Activated CD4-positive, alpha-beta T cell treated with anti-CD3 and anti-CD28 coated beads for 24 hours (primary cell): ENCODE measurements at places on chromosomes 2 and 18.

GRCh38 chr2:67169417-67170140 lies 227.6 kb upstream of the ETAA1 start:
- no peak for DNase-seq

GRCh38 chr18:26419746-26420145 lies 128.6 kb downstream of the KCTD1 start:
- no peak for DNase-seq

DNA sequence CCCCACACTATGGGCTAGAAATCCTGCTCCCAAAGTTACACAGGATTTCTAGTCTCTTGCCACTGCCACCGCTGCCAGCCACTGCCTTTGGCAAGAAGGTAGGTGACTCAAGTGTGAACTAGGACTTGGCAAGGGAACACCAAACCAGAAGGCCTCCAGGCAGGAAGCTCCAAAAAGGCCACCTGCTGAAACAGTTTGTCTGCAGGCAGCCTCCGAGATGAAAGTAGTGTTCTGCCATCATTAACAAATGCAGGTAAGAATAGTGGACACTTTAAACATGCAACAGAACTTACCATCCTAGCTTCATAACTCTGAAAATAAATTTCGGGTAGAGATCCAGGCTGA lies 3.9 kb downstream of the ANKRD44 start:
- no peak for DNase-seq

DNA sequence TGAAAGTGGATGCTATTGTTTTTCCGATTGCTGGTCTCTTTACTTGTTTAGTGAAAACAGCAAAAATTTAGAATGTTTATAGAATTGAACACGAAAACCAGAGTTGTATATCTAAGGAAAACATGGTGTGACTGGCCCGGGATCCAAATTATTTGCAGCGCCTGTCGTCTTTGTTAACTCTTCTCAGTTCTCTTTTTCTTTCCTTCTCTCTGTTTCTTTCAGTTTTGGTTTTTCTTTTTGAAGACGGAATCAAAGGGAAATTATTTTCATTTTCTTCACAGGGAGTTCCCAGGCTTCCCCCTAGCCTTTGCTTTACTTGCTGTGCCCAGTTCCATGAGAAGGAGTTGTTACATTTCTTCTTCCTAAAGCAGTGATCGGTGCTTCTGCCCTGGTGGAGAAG lies 76.0 kb downstream of the AGAP1 start:
- DNase-seq, result no peak

GRCh38 chr2:141555876-141556470 lies 574.8 kb downstream of the LRP1B start:
- DNase-seq, result no peak

DNA sequence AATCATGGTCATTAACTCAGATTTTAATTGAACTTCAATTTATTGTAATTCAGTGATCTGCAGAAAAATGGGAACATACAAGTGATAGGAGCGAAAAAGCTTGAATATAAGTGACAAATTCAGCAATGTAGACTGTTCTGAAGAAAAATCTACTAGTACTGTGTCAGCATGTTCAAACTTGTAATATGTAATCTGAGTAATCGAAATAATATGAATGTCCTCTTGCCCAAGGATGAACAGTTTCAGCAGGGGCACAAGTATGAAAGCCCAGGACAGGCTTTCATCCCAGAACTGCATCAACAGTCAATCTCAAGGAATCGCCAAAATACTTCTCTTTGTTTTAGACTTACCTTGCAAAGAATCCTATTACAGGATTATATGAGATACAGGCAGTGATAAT lies 1110.5 kb downstream of the LRP1B start:
- DNase-seq, result no peak

DNA sequence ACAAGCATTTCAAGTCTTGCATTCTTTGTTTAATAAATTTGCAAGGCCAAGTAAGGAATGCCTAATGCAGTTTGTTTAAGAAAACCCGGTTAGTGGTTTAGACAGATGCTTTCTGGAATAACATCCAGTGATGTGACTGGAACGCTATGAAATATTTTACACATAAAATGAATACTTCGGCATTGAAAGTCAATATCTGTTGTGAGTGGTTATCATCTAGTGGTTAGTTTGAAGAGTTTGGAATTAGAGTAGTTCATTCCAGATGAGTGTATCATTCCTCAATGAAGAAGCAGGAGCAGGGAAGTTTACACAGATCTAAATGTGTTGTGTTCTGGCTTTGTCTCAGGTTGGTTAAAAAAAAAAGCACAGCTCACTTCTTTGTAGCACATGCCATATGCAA lies 608.0 kb upstream of the PIK3C3 start:
- DNase-seq, result no peak

DNA sequence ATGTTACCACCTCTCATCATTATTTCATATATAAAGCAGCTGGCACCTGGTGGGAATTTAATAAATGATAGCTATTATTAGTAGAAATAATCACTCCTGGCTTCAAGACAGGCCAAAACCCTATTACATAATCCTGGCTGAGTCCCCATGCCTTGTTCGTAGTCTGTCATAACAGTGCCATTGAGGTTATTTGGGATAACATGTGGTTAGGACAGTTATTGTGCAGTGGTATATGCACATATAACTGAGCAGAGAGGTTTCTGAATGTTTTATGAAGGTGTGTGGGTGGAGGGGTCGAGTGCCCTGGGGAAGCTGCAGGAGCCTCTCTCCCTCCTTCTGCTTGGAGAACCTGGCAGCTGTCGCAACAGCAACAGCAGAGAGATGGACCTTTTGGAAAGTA lies 162.4 kb upstream of the NABP1 start:
- DNase-seq, result no peak

DNA sequence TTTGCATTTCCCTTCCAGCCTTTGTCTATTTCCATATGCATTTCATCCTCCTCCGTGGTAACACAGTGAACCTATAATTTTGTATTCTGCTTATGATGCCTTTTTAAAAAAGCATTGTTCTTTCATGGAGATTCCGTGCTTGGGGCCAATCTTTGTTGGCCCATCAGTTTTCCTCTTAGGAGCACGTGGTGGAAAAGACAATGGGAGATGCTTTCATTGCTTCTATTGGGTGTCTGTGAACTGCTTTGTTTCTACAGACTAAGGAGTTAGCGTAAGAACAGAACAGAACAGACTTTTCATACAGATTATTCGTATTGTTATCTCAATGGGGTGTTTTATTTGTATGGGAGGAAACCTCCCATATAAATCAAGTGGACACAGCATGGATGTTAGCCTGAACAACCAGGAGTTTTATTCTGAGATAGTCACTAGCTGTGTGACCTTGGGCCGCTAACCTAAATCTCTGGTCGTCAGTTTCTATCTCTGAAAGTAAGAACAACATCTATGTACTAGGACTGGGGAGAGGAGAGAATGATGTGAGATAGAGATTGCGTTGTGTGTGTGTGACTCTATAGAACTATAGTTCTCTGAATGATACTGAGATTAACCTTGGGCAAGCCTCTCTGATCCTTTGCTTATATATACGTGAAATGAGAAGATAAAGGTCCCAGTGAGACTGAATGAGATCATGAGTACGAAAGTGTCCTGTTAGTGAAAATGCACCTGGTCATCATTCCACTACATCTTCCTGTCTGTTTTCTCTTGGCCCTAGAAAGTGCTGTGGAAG lies 22.9 kb upstream of the YWHAQ start:
- no peak for DNase-seq
